Activated naive CD4-positive, alpha-beta T cell treated with anti-CD3 and anti-CD28 coated beads, Interleukin-2, amount 10 ng/mL, durations not matched to agents 7 days and 5 days (primary cell): ENCODE measurements at places on chromosomes 6 and 20.

DNA sequence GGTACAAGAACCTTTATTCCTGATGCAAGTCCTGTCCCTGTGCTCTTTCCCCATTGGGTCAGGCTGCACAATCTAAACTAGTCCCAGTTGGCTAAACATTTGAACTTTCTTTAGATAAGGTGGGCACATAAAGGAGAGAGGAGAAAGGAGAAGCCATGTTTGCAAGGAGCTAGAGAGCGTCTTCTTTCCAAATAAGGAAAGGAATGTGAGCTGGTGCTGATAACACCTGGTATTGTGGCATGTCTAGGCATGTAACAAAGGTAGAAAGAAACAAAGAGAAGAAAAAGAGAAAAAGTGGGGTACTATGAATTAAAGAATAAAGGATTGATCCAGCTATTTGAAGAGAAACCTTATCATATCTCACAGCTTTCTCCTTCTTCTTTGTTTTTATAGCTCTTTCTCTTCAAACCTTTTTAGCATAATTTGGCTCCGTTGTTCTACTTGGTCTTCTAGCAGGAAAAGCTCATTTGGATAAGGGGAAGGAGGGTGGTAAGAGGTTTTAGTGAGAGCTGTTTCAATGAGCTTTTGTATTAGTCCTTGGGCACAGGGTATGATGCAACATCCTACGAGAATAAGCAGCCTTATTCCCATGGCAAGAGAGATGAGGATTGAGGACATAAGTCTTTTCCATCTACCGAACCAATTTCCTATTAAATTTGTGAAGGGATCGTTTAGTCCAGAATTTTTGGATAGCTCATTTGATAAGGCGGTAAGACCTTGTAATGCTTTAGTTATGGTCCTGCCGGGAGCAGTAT, 415.5 kb upstream of the MAN1A1 start:
- H3K27me3 ChIP-seq = no peaks in the 10 kb centered on the region
- H3K27ac ChIP-seq = no peak overlapping the region
- no peaks in the 10 kb centered on the region for H3K4me1 ChIP-seq
- no peak for DNase-seq

DNA sequence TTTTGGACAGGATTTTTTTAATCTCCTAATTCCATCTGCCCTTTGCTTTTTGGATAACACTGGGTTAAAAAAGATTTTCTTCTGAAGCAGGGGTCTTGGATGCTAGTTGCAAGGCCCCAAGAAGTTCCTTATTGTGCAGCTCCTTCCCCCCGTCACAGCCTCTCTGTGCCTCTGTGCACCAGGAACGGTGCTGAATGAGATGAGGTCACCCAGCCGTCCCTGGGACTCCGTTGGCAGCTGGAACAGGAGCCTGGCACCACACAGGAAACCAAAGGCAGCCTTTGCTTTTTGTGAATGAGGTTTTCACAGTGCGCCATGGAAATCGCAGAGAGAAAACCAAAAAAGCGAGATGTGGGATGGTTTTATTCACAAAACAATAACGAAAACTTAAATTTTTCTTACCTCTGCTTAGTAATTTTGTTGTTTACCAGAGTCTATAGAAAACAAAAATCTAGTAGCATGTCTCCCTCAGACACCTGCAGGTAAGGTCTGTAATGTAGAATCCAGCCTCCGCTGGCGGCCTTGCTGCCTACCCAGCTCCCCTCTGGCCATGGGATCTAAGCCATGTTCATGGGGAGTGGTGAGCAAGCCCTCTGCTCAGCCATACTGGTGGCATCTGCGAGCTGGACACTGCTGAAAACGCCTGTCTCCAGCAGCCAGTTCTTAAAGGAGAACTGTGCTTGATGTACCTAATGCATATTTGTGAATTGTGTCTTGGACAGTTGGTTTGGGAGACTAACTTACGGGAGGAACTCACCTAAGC, 40.4 kb upstream of the SYNJ2 start:
- H3K36me3 ChIP-seq = peaks cover 43% of the 10 kb centered on the region
- no peak for DNase-seq
- peaks cover 11% of the 10 kb centered on the region for H3K4me1 ChIP-seq
- H3K27ac ChIP-seq = no peak overlapping the region
- H3K4me3 ChIP-seq = no peak overlapping the region

GRCh38 chr6:156780102-156780641, 3.0 kb downstream of the ARID1B start:
- no peaks in the 10 kb centered on the region for H3K27me3 ChIP-seq
- H3K36me3 ChIP-seq = peaks cover 19% of the 10 kb centered on the region
- peaks cover 51% of the 10 kb centered on the region for H3K4me1 ChIP-seq
- H3K4me3 ChIP-seq = peak overlapping the region; percentile 83
- H3K27ac ChIP-seq = peak overlapping the region; percentile 94

DNA sequence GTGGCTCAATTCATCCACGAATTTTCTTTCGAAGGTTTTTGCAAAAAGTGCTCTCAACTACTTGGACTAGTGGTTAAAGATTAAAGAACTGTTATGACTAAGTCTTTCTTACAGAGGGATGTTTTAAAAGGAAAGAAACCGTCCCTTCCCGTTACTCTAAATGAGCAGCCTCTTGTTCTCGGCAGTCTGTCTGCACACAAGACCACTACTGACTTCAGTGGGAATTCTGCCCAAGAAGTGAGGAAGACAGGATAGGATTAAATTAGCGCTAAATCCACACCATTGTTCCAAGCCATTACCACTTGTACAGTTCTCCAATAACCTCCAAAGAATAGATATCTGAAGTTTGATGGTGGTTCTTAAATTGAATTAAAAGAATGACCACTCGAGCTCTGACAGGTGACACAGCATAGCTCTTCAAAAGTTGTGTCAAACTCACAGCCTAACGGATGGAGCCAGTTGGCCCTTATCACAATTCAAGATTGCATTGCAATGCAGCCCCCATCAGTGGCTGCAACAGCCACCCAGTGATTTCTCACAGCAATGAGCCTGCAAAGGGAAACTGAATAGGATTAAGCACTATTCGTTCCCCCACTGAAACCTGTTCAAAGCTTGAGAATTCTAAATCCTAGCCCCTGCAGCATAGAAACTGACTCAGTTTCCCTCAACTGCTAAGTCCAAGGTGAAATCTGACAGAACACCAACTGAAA, 1.8 kb downstream of the EPB41L2 start:
- no peak overlapping the region for H3K27ac ChIP-seq
- no peaks in the 10 kb centered on the region for H3K36me3 ChIP-seq
- no peak for DNase-seq
- peaks cover 24% of the 10 kb centered on the region for H3K4me1 ChIP-seq

DNA sequence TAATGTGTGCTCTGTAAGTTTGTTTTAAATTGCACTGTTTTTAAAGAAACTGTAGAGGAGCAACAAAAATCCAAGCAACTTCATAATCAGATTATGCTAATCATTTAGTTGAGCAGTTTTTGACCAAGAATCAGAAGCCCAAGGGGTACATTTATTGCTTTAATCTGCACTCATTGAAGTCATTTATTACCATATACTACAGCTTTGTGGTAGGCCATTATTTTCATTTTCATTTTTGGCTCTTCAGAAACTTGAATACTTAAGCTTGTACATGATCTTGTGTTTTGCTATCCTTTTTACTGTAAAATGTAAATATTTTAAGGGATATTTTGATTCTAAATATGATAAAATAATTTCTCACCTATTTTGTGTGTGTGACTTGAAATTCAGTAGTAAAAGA, 78.5 kb downstream of the PHF3 start:
- no peak overlapping the region for H3K4me3 ChIP-seq
- DNase-seq = no peak
- no peaks in the 10 kb centered on the region for H3K4me1 ChIP-seq
- peaks cover 42% of the 10 kb centered on the region for H3K36me3 ChIP-seq

DNA sequence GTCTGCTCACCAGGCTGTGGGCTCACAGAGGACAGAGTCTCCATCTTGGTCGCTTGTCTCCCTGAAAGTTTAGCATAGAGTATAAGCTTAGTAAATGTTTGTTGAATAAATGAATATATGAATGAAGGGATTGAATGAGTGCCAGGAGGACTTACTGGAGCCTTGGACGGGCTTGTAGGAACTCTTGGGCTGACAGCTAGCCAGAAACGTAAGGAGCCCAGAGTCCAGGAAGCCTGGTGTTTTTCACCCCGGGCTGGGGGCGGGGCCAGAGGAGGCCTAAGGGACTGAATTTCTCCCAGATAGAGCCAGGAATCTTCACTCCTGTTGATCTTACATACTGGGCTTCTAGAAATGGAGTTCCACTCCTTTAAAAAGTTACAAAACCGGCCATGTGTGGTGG, 68.5 kb upstream of the SRSF6 start:
- H3K36me3 ChIP-seq = no peaks in the 10 kb centered on the region
- H3K4me3 ChIP-seq = no peak overlapping the region
- H3K4me1 ChIP-seq = no peaks in the 10 kb centered on the region
- H3K27me3 ChIP-seq = peaks cover 15% of the 10 kb centered on the region
- DNase-seq = no peak
- H3K27ac ChIP-seq = no peak overlapping the region

DNA sequence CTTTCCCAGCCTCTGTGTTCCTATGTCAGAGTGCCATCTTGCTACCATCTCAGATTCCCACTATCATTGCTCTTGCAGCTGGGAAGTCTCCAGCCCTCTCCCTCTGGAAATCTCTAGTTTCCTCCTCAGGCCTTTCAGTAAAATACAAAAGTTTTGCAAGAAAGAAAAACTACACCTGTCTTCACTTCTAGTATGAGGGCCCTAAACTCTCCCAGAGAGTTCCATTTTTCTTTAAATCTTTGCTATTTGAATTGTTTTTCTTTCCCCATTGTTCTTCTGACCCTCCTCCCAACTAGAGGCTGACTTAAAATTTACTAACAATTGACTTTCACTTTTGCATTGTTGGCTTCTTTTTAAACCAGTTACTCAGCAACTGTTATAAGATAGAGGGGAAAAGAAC, 62.8 kb downstream of the LY86 start:
- peaks cover 51% of the 10 kb centered on the region for H3K36me3 ChIP-seq
- H3K4me3 ChIP-seq = no peak overlapping the region
- no peaks in the 10 kb centered on the region for H3K27me3 ChIP-seq
- DNase-seq = no peak

DNA sequence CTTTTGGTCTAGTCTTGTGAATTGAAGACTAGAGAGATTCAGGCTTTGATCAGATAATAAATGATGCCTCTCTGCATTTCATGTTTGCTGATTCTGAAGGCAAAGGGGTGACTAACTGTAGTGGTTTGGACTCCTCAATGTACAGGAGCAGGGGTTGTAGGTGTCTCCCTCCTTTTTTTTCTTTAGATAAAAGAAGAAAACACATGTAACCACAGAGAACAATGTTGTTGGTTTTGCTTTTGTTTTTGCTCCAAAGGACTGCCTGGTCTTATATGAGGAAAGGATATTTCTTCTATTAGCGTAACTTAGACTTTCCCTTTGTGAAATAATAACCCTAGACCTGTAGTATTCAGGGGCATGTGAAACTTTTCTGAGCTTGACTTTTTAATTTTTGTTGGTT, 53.2 kb downstream of the RFPL4B start:
- no peak overlapping the region for H3K27ac ChIP-seq
- no peak for DNase-seq
- H3K36me3 ChIP-seq = no peaks in the 10 kb centered on the region
- no peaks in the 10 kb centered on the region for H3K4me1 ChIP-seq
- H3K4me3 ChIP-seq = no peak overlapping the region

DNA sequence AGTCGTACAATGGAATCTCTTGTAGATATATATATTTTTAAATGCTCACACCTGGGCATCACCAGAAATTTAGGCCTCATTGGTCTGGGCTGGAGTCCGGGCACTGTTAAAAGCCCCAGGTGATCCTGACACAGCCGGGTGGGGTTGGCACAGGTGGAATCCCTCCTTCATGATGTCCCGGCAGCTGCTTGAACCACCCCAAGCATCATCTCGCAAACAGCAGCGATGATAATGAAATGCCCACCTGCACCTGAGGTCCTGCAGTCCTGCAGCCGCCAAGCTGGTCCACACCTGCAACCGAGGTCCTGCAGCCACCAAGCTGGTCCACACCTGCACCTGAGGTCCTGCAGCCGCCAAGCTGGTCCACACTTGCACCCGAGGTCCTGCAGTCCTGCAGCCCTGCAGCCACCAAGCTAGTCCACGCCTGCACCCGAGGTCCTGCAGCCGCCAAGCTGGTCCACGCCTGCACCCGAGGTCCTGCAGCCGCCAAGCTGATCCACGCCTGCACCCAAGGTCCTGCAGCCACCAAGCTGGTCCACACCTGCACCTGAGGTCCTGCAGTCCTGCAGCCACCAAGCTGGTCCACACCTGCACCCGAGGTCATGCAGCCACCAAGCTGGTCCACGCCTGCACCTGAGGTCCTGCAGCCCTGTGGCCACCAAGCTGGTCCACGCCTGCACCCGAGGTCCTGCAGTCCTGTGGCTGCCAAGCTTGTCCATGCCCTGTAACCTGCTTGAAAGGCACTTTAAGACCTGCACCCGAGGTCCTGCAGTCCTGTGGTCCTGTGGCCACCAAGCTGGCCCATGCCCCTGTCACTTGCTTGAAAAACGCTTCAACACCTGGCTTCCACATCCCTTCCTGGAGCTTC, 261.2 kb downstream of the DLL1 start:
- no peak overlapping the region for H3K27ac ChIP-seq
- no peak overlapping the region for H3K4me3 ChIP-seq

DNA sequence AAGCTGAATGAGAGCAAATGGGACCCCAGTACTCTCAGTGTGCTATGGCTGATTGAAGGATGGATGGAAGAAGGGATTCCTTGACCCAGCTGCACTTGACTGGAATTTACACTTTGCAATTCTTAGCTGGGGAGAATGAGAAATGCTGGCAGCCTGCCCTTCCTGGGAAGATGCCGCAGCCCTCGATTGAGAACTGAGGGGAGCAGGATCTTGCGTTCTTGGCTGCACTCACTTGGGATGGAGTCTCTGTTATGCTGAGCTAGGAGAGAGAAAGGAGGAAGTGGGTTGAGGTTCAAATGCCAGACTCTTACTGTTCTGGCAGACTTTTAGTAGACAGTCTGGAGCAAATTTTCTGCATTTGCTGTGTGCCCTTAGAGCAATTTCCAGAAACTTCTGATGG, 221.2 kb downstream of the FNDC1 start:
- peaks cover 15% of the 10 kb centered on the region for H3K27me3 ChIP-seq
- no peak overlapping the region for H3K4me3 ChIP-seq
- no peaks in the 10 kb centered on the region for H3K36me3 ChIP-seq

DNA sequence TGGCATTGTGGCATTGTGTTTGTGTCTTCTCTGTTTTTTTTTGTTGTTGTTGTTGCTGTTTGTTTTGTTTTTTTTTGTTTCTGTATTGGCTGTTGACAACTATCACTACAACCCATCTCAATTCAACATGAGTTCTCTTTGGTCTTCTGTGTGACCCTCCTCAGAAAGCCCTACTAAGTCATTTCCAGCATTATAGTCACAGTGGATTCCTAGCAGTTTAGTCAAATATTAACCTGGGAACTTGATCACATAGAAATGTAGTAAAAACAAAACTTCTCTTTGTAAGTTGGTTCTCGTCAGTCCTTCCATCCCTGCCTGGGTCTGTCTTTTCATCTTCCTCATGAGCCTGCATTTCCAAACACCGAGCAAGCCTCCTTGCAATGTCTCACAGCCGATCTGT, 16.8 kb downstream of the SLC17A2 start:
- no peak overlapping the region for H3K4me3 ChIP-seq
- H3K27me3 ChIP-seq = peaks cover 3% of the 10 kb centered on the region
- no peaks in the 10 kb centered on the region for H3K4me1 ChIP-seq
- no peaks in the 10 kb centered on the region for H3K36me3 ChIP-seq
